Hematopoietic multipotent progenitor cell (in vitro differentiated cells): ENCODE measurements at places on chromosomes 5 and 9.

- DNase-seq = no peak
These were observed 138.7 kb downstream of the ALDH1A1 start for GRCh38 chr9:72814083-72814597.

GRCh38 chr5:91598216-91598615 lies 215.1 kb upstream of the ARRDC3 start:
- no peak for DNase-seq

GRCh38 chr5:154776167-154776566 lies 21.0 kb downstream of the LARP1 start:
- DNase-seq = no peak

DNA sequence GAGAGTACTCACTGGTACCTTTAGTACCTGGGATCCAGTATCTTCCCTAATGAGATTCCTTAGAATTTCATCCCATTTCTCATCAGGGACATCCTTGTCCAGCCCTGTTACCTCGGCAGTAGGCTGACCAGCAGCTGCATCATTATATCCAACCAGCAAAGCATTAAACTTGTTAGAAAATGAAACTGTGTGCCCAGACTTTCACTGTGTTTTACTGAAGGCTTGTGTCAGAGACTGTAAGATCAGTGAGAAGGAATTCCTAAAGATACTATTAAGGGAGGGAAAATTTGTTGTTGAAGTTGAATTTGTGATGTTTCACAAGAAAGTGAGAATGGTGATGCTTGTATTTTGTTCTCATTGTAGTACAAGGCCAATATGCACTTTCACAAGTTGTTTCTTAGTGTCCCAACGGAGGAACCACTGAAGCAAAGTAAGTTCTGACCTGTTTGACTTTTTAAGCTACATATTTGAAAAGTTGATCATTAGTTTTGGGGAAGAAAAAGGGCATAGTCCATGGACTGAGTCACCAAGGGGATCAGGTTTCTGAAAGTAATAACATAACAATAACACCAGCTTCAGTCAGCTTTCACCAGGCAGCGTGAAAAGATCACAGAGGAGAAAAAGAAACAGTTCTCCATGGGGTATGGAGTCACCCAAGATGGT lies 48.8 kb downstream of the GRAMD2B start:
- DNase-seq = no peak

- DNase-seq = no peak
These were observed 62.9 kb upstream of the PTGER4 start for GRCh38 chr5:40616781-40617180.

DNA sequence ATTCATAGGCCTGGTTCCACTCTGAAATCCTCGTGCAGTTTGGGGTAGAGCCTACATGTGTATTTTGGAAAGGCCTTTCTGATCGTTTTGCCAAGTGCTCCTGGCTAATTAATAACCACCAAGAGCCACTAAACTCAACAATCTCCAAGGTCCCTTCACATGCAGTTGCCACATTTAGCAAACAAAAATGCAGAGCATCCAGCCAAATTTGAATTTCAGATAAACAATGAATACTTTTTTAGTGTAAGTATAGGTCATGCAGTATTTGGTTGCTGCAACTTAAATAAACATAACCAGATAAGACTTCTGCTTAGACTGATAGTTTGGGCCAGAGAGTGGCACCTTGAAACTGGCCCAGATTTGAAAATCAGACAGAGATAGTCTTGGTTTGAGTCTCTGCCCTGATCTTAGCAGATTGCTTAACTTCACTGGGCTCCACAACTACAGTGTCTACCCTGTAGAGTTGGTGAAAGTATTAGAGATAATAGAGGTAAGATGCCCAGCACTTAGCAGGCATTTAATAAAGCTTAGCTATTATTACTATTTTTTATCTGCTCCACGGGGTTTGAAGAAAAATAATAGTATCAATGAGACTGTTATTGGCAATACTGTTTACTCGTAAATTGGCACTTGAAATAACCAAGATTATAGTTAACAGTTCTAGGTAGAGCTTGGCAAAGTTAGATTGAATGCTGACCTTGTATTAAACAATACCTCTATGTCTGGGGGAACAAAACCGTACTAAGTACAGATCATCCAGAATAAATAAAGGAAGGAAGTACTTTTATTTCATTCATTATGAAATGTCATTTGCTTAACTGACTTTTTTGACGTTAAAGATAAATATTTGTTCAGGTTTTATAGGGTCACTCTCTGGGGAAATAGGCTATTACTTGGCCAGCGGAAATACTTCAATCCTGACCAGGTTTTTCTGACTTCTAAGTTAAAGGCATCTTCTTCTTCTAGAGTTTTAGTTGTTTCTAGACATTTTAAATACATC lies 274.8 kb downstream of the DOCK8 start:
- no peak for DNase-seq

- DNase-seq = no peak
These were observed 475 bp downstream of the WDR5 start for GRCh38 chr9:134136118-134136995.

- no peak for DNase-seq
These were observed 42.6 kb downstream of the NPR3 start for GRCh38 chr5:32753765-32754164.

DNA sequence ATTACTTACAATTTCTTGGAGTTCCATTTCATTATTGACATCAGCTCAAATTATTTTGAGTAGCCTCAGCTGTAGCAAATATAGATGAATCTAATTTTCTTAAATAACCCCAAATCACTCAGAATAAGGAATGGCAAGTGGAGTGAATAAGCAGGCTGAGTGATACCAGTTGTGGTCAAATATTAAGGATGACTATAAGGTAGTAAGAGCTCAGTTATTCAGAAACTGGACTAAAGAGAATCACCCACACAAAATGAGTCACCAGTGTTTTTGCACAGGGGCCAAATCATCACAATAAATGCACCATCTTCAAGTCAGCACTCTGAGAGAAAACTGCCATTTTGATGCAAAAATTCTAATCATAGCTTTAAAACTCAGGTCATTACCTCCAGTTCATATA lies 128.9 kb upstream of the TARS1 start:
- DNase-seq = no peak

- DNase-seq = no peak
These were observed 18.2 kb downstream of the FAF2 start for GRCh38 chr5:176466245-176466871.

DNA sequence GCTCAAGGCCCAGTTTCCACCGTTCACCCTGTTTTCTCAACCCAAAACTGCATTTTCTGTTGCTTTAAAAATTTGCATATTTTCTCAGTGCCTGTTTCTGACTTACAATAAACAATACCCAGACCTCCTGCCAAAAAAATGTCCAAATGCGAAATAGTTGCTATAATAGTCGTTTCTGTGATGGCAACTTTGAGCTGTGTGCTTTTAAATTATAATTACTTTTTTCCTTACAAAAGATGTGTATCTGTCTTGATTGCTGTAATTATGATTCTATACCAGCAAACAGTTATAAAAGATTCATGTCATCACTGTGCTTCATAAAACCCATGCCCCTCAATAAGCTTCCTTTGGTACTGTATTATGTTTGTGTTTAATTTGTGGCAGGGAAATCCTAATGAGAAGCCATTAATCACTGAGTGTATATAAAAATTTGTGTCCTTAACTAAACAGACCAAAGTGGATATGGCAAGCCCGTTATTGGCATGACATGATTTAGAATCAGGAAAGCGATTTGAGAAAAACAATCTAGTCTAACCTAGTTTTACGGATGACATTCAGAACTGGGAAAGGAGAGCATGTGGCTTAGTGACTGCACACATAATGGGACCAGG lies 5.4 kb upstream of the SLC1A3 start:
- no peak for DNase-seq

- no peak for DNase-seq
These were observed 15.0 kb downstream of the PSMB7 start for GRCh38 chr9:124399968-124400940.

GRCh38 chr5:9957214-9957613 lies 292.5 kb downstream of the ATPSCKMT start:
- DNase-seq = no peak

DNA sequence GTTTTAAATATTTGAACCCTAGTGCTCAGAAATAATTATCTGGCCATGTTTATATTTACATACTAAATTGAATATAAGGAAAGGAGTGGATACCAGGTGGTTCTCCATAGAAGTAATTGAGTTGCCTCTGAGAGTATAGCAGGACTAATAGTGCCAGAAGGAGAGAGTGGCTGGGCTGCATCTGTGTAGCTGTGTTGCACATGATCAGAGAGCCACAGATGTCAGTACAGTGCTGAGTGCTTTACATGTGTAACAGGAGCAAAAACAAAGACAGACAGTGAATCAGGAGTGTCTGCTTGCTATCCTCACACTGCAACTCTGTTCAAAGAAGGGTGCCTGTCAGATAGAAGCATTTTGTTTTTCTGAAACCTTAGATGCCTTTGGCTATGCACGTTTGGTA lies 353.9 kb upstream of the PAPPA start:
- no peak for DNase-seq

DNA sequence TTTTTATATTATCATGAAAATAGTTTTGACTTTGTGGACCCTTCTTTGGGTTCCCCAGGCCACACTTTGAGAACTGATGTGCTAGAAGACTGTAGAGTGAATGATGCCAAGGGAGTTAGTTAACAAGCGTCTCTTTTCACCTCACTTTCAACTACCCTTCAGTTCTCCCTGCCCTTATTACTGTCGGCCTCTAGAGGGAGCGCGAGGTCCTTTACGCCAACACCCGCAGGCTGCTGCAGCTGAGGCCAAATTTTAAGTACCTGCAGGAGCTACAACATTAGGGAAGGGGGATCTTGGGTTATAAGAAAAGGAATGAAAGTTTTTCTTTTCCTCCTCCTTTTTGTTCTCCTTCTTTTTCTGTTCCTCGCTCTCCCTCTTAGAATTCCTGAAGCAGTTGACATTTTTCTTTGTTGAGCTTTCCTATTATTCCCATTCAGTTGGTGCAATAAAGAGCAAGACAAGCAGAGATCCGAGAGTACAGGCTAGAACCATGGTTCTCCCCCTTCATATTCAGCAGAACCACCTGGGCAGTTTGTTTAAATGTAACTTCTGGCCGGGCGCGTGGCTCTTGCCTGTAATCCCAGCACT lies 84.0 kb downstream of the ZFAND5 start:
- peak; percentile 78 for DNase-seq

- no peak for DNase-seq
These were observed 3.9 kb downstream of the VDAC1 start for GRCh38 chr5:134000696-134001453.

- DNase-seq = peak; percentile 22
These were observed 1.4 kb upstream of the COL27A1 start for GRCh38 chr9:114153761-114154599.

DNA sequence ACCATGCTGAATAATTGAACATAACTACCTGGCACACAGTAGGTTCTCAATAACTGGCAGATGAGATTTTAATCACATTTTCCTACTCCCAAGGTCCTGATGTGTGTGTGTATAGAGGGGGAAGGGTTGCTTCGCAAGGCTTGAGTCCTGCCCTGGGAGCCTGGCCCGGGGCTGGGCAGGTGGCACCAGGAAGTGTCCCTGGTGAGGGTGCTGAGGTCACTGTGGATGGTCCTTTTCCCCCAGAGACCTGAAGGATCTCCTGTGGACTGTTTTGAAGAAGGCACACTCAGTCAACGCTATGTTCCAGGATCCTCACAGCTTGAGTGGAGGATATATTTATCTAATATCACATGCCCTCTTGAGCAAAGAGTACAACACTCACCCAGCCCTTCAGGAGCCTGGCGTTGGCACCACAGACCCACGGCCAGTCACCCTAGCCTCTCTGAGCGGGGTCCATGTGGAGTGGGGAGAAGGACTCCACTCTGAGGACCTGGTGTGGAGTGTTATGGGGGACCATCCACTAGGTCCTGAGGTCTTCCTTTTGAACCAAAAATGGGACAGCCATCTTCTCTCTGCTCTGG lies 177.8 kb downstream of the GABBR2 start:
- DNase-seq = no peak

DNA sequence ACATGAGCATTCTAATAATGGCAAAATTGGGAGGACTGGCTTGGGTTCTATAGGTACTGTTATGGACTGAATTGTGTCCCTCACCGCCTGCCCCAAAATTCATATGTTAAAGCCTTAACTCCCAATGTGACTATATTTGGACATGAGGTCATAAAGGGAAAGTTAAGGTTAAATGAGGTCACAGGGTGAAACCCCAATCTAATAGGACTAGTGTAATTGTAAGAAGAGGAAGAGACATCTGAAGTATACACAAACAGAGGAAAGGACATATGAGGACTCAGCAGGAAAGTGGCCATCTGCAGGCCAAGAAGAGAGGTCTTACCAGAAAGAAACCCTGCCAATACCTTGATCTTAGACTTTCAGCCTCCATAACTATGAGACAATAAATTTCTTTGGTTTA lies 23.1 kb downstream of the RNF180 start:
- no peak for DNase-seq

GRCh38 chr5:94672746-94673145 lies 54.3 kb downstream of the SLF1 start:
- no peak for DNase-seq

DNA sequence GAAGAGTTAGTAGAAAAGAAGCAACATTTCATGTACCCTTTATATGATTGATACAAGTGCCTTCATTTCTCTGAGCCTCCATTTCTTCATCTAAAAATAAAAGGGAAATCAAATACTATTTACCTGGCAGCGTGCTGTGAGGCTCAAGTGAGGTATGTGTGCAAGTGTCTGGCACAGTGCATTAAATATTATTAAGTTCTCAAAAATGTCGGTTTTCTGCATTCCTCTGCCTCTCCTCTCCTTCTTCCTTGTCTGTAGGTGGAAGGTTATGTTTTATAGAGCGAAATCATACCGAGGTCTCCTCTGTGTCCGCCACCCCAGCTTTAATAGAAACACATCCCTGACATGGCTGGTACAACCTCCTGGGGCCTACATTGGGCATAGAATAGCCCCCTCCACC lies 93.0 kb downstream of the FGF18 start:
- no peak for DNase-seq

DNA sequence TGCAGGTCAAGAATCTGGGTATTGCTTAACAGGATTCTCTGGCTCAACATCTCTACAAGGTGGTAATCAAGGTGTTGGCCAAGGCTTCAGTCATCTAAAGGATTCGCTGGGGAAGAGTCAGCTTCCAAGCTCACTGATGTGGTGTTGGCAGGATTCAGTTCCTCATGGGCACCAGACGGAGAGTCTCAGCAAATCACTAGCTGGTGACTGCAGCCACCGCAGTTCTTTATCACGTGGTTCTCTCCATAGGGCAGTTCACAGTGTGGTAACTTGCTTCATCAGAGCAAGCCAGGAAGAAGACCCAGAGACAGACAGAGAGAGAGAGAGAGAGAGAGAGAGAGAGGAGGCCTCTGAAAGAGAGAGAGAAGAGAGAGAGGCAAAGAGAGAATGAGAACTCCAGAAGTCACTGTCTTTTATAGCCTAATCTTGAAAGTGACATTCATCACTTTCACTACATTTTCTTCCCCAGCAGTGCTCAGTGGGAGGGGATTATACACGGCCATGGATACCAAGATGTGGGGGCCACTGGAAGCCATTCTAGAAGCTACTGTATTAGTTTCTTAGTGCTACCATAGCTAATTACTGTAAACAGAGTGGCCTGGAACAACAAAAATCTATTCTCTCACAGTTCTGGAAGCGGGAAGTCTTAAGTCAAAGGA lies 109.2 kb upstream of the SMIM23 start:
- DNase-seq = no peak
